Mesenchymal stem cell (in vitro differentiated cells and primary cell): ENCODE measurements at places on chromosomes 3 and 15.

- DNase-seq, result no peak
Measured at GRCh38 chr15:61835029-61835428, 225.2 kb downstream of the VPS13C start.

- DNase-seq, result no peak
Measured at GRCh38 chr3:112881891-112882290, 35.2 kb upstream of the CD200R1L start.

- no peak for DNase-seq
Measured at GRCh38 chr3:141605883-141606282, 119.1 kb downstream of the RASA2 start.

- DNase-seq, result no peak
Measured at GRCh38 chr3:31758322-31758965, 222.6 kb downstream of the OSBPL10 start.

DNA sequence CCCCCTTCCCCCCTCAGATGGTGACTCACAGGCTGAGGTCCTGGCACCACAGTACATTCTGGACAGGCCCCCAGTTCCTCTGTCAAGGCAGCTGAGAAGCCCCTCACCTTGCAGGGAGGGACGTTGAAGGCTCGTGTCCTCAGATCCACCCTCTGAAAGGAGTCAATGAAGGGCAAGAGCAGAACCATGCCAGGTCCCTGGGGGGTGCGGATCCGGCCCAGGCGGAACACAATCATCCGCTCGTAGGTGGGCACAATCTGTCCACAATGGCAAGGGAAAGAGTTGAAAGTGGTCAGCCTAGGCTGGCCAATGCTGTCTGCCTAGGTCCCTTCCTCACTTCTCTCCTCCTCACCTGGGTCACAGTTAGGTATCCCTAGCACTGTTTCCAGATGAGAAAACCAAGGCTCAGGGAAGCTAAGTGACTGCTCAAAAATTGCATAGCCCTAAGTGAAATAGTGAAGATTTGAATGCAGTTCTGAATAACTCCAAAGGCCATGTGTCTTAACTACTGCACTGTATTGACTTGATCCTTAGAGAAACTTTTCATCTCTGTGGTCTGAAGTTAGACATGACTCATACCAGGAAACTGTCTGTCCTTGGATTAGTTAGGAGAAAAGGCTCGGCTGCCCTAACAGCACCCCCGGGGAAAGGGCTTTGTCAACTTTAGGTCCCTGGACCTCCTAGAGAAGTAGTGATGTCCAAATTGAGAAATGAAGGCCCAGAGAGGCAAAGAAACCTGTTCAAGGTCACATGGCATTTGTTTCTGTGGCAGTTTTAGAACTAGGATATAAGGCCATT is 2.9 kb downstream of the STOML1 start:
- DNase-seq, result peak; percentile 92

DNA sequence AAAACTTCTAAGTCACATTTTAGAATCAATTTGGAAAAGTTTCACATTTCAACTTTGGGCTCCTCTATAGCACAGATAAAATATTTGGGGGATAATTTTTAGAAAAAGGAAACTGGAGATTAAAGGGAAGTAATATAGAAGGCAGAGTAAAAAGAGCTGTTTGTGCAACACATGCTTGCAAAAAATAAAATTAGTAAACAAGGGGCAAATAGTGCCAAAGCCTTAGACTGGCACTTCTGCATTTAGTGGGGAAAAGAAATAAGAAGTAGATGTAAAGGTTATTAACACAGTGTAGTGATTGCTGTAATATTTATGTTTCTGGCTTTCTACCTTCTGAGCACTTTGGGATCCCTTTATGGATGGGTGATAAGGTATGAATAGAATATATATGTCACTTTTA is 246.6 kb downstream of the CBLB start:
- no peak for DNase-seq

DNA sequence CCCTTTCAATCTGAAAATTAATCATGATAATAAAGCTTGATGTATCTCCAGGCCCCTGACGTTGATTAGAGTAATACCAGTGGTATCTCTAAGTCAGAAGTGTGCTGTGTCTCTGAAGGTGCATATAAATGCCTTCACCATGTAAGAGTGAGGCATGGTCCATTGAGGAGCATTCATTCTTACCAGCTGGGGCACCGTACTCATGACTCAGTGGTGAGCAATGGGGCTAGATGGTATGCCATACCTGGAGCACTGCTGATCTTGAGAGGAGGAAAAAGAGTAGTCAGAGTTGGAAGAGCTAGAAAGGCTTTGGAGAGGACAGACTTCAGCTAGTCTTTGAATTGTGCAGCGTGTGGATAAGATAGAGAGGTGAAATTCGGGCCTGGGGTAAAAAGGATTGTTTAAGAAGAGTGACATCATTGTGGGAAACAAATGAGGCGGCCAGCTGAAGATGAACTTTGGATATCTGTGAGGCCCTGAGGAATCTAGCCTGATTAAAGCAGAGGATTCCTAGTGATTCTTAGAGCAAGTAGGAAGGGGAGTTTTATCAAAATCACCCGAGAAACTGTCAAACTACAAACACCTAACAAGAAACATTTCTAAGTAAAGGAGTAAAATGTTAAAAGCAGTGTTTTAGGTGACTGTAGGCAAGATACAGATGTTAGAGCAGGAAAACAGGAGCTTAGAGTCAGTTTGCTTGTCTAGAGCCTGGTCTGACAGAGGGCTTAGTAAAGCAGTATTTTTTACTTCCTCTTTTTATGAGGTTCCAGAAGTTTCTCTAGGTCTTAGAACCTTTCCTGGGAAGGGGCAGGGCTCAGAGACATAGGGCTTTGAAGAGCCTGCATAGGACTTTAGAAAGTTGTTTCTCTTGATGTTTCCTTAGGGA is 13.6 kb downstream of the TMOD3 start:
- DNase-seq, result peak; percentile 33

GRCh38 chr3:64908251-64908685 is 220.5 kb upstream of the ADAMTS9 start:
- DNase-seq, result peak; percentile 24

DNA sequence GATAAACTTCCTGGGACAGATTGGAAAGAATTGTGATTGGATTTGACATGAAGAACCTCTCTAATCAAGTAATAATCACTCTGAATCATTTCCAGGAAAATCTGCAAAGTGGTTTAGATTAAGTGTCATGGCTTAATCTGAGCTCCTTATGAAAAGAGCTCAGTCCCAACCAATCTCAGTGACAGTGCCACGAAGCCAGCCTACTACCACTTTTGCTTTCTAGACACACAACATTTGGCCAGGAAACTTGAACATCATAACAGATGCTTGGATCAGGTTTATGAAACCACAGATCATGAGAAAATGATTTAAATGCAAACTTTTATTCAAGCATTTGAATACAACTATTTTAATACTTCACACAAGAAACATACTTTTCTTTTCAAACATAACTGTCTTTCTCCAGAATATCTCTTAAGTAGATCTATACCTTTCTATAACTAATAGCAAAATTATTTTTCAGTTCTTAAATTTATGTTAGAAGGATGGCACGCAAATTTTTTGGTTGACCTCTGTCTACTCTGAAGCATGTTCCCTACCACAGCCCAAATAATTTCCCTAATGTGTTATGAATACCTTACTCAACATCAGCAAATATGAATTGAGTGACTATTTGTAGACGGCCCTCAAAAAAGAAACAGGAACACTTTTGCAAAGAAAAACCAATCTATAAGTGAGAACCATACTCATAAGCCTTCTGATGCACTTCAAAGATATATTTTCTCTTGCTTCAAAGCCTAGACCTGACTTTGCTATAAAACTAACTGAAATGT is 495.0 kb upstream of the ZNF385D start:
- peak; percentile 15 for DNase-seq

DNA sequence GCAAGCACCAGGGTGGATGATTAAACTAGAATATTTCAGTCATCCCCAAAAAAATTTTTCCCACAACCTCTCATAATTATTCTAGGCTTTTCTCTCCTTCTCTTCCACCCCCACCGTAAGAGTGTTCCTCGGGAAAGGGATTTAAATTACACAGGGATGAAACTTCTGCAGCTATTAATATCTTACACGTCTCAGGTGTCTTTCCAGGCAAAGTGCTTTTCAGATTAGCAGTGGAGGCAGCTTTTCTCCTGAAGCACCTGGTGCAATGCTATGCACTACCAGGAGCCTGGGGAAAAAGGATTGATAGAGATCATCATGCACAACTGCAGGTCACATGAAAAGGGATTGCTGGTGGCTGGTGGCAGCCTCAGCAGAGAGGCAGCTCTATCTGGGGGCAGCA is 250.4 kb downstream of the NTRK3 start:
- no peak for DNase-seq

- peak; percentile 33 for DNase-seq
Measured at GRCh38 chr3:48222616-48223513, at the start of gene CAMP. Gene CAMP, plus strand, starts transcription at chr3:48223495. Its CDS starts 17 bp downstream, at chr3:48223512.

DNA sequence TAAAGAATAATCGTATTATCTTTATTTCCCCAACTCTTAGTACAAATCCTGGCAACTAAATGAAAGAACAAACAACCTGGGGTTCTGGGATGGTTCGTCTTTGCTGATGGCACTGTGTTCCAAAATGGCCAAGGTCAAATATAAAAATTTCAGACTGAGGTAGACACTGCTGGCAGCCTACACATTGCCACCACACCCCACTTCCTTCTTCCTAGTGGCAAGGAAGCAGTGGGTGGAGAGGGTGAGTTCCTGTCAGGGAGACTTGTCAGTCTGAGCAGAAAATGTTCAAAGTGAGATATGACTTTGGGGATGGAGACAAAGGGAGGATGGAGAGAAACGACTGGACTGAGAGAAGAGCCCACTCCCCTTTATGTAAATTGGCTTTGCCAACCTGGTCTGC is 69.6 kb downstream of the LMCD1 start:
- DNase-seq, result no peak

DNA sequence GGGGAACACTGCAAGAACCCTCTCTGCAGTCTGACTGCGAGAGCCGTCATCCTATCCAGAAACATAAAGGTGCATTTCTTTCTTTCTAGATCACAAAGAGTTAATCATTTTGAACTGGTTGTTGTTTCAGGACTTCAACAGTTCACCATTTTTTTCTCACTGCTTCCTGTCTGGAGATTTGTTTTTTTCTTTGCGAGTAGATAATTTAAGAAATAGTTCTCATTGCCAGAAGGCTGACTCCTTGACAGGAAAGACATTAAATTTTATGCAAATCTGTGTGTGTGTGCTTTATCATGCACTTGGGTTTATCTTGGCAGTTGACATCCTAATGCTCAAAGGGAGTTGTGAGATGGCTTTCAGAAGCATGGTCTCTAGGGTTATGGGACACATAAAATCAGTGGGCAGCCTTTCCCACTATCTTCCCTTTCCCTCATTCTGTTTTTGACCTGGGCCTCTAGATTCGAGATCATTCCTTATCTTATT is 123.5 kb upstream of the TBL1XR1 start:
- DNase-seq, result no peak

DNA sequence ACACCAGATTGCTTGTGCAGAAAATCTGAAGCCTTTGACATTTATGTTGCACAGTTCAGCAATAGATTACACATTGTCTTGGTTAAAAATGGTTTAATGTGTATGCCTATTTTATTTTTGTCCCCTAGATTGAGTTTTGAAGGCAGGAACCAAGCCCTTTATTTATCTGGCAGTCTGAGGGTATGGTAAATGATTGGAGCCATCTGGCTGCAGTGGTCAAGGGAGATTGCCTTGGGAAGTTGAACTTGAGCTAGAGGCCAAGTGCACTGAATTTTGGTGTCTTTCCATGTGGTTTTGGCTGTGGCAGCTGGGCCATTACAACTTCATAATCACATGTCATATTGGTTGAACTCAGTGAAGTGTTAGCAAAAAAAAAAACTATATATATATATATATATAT is 248.7 kb upstream of the C2CD4B start:
- DNase-seq, result no peak

DNA sequence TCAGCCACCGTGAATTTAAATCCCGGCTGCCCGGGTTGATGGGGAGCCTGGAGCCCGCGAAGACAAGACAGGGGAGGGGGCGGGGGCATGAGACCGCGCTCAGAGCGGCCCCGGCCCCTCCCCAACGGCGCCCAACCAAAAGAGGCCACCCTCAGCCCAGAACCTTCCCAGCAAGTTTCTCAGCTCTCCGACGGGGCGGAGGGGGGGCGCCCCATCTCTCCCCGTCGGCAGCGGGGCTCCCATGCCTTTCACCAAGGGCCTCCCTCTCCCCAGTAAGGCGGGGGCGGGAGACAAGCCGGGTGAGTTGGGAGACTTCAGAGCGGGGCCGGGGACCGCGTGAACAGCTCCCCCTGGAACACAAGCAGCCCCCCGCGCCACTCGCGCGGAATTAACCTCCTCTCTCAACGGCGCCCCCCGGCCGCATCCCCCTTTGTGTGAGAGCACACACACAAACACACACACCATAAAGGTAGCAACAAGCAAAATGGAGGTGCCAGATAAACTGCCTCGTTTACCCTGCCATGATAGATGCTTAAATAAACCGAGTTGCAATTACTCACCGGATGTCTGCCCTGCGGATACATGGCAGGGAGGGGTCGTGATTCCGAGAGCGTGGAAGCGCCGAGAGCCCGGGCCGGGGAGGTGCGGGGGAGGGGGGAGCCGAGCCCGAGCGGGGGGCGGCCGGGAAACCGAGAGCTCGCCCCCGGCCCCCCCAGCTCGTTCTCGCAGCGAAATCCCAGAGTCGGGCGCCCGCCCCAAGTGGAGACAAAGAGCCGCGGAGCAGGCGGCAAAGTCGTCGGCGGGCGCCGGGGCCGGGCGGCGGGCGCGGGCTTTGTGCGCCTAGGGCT is 1.3 kb downstream of the TLE3 start:
- peak; percentile 72 for DNase-seq

DNA sequence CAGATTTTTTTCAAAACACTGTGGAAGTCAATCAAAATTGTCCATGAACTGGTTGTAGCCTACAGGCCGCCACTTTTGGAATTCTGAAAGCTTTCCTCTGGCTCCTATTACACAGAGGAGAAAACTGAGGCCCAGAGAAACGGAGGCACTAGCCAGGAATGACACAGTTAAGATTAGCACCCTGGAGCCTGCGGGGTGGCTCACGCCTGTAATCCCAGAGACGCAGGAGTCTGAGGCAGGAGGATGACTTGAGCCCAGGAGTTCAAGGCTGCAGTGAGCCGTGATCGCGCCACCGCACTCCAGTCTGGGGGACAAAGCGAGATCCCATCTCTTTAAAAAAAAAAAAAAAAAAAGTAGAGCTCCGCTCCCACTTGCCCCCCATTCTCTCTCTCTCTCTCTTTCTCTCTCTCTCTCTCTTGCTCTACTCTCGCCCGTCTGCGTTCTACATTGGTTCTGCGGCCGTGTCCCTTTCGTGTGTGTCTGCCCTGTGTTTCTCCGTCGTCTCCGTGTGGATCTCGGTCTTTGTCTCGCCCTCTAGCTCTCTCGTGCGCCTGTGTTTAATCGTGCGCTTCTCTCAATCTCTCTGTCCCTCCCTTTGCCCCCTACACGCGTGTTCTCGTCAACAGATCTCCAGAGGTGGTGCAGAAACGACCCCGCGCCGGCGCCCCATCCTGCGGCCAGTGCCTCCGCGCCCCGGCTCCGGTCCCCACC is 512 bp upstream of the TRH start:
- DNase-seq, result no peak

GRCh38 chr3:69532547-69533224 is 146.8 kb upstream of the FRMD4B start:
- no peak for DNase-seq

- peak; percentile 90 for DNase-seq
Measured at GRCh38 chr3:31968927-31969418, 12.1 kb downstream of the OSBPL10 start.
